ENCODE measurements at places on chromosomes 1 and 21. TPM values are rescaled to one million over a fixed set of nuclear protein-coding genes. Genes with fewer than 3 reads are reported as not detected.

The ARTN gene
- not detected for total RNA-seq

The SPOCD1 gene
- total RNA-seq: 0.93 TPM

The FBLIM1 gene
- 7.0 TPM for total RNA-seq

The CFHR1 gene
- not detected for total RNA-seq

The CLCA1 gene
- total RNA-seq: not detected

The ACTN2 gene
- total RNA-seq: 0.71 TPM

The DYNLT5 gene
- not detected for total RNA-seq

The PAFAH2 gene
- 11.8 TPM for total RNA-seq

The MSH4 gene
- total RNA-seq: not detected

The THEMIS2 gene
- total RNA-seq: 0.41 TPM

The BARHL2 gene
- not detected for total RNA-seq

The KRTAP13-2 gene
- total RNA-seq: not detected

The LCE2C gene
- total RNA-seq: not detected

The TRIM17 gene
- not detected for total RNA-seq

The PLA2G4A gene
- total RNA-seq: 13.0 TPM

The THEM5 gene
- not detected for total RNA-seq

The S100A7 gene
- not detected for total RNA-seq

The UFC1 gene
- 189 TPM for total RNA-seq

The SMIM1 gene
- 29.9 TPM for total RNA-seq

The FCRL6 gene
- not detected for total RNA-seq
